NCI-H1930 (cell line): ENCODE measurements at places on chromosomes 12 and 14.

DNA sequence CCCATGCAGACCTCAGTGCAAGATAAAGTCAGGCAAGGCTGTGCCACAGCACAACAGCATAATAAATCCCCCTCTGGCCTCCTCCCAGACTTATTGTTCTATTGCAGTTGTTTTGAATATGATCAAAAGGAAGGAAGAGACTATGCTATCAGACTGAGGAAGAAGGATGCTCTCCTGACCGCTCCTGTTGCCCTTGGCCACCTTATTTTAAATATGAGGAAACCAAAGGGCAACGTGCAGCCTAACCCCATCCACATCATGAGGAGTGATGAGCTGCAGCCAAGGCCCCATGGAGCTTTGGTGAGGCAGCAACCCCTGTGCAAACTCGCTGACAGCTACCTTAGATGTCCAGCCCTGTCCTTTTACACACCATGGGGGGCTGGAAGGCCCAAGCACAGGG, 291.7 kb downstream of the ZFP36L1 start:
- no peak for DNase-seq

DNA sequence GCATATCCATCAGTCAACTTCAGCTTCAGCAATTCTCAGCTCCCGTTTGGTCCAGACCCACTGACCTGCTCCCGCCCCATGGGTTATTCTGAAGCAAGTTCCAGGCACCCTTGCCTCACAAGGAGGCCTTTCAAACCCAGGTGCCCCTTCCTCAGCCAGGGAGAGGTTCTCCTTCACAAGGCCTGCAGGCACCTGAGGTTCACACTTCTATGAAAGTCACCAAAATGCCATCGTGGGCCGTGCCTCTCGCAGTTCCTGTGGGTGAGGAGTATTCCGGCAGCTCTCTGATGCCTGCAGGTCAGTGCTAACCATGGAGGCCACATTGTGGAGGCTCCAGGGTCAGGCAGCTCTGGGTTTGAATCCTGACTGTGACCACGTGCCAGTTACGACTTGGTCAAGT, 40.2 kb upstream of the BCL7A start:
- no peak for DNase-seq

DNA sequence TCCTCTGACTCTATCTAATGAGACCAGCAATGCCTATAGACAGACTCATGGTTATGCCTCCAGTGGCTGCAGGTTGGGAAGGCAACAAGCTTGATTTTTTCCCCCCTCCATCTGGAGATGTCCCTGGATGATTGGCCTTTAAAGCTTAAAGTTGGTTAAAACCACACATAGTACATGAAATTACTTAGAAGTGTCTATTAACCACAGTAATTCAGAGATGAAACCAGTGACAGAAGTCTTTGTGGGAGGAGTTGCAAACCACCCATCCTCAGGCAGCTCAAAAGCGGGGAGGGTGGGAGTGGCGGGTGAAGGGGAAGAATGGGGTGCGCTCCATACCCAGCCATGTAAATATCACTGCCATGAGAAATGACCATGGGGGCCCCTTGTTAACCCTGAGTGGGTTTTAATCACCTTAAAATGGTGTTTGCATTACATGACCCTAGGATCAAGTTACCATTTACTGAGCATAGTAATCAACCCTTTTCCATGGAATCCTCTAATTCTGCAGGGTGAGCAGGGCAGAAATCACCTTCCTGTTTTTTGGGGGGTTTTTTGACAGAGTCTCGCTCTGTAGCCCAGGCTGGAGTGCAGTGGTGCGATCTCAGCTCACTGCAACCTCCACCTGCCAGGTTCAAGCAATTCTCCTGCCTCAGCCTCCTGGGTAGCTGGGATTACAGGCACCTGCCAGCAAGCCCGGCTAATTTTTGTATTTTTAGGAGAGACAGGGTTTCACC, 133.5 kb downstream of the FOXN3 start:
- no peak for DNase-seq

DNA sequence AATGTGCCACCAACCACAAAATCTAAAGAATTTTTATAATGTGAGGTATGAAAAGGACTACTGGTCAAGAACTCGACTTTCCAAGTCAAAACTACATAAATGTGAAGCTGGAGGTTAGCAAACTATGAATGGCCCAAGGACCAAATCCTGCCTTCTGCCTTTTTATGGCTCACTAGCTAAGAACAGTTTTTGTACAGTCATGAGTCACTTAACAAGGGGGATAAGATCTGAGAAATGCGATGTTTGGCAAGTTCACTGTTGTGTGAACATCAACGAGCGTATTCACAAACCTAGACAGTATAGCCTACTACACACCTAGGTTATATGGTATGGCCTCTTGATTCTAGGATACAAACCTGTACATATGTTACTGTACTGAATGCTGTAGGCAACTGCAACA, 28.2 kb downstream of the FERMT2 start:
- no peak for DNase-seq
